ENCODE measurements at places on chromosomes 12 and 14.

- no peak for DNase-seq
Measured at GRCh38 chr12:104910196-104910840, 47.8 kb downstream of the SLC41A2 start.

GRCh38 chr14:20791187-20791586, 10.1 kb downstream of the RNASE6 start:
- DNase-seq: no peak

- no peak for DNase-seq
Measured at GRCh38 chr12:76065917-76066316, 18.6 kb downstream of the NAP1L1 start.

DNA sequence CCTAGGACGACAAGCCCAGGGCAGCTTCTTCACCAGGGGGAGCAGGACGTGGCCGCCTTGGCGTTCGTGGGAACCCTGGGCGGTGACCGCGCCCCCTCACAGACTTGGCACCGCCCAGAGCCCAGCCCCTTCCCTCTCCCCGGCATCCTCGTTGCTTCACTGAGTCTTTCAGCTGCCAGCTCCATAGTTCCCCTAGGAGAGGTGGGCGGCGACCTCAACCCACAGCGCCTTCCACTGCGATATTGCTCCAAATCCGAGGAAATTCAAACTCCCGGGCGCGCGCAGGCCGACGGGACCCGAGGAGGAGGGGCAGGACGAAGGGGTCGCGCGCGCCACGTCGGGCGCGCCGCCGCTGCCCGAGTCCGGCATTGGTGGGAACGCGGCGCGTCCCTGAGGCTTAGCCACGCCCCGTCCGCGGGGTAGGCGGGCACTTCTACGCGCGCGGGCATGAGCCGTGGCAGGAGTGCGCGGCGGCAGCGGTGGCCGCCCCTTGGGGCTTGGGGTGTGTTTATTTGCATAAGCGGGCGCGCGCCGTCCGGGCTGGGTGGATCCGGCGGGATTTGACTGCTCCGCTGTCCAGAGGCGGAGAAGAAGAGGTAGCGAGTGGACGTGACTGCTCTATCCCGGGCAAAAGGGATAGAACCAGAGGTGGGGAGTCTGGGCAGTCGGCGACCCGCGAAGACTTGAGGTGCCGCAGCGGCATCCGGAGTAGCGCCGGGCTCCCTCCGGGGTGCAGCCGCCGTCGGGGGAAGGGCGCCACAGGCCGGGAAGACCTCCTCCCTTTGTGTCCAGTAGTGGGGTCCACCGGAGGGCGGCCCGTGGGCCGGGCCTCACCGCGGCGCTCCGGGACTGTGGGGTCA, at the start of the genes APAF1 and IKBIP:
Gene APAF1, plus strand, starts transcription at position 579 of the 860 bp plus-strand sequence. CDS start 3,070 bp downstream, outside the sequence.
Gene IKBIP, minus strand, starts transcription at position 77 of the 860 bp plus-strand sequence. CDS start 87 bp downstream, outside the sequence.
- DNase-seq: peak; percentile 100

DNA sequence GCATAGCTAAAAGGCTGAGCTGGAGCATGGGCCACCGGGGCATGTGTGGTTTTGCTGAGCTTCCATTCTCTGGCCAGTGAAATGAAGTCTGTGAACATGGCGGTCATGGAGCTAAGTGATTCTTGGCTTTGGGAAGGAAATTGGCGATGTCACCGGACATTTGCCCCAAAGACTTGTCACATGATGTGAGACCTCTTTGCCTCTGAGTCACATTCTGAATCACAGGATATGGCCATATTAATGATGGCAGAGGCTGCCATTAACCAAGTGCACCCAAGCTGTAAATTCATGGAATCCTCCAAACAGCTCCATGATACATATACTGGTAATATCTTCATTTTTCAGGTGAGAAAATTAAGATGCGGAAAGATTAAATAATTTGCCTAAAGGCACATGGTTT, 27.4 kb upstream of the BATF start:
- peak; percentile 65 for DNase-seq

GRCh38 chr14:29461506-29461905, 466.1 kb downstream of the PRKD1 start:
- no peak for DNase-seq

DNA sequence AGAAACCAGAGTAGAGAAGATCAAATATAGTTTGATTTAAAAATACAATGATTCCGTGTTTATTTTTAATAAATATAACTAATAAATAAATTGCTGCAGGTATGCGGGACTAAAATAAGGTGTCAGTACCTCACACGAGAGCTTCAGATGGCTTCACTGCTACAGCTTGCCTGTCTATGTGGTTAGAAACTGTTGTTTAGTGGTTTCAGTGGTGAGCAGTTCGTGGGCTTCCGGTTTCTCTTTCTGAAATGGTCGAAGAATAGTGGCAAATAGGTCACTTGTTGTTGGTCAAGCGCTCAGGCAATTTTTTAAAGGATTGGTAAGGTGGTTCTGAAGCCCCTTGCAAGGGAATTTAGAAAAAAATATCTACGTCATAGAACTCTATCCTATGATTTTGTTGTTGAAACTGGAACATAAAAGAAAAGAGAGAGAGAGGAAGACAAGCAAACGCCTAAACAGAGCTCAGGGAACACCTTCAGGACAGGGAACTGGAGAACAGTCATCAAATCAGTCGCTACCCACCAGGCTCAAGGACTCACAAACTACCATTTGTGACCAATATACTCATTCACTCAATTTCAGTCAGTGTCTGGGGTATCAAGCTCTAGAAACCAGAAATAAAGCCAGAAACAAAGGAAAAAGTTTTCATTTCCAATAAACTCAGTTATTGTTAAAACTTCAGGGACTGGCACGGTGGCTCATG, 31.3 kb downstream of the GABARAPL1 start:
- no peak for DNase-seq

GRCh38 chr14:43706900-43707299, 800.2 kb downstream of the FSCB start:
- DNase-seq: no peak
